ENCODE measurements at places on chromosomes 16 and 17.
A peak's percentile ranks its signal among the peaks of the same experiment; 100 is the strongest.

- no peak for DNase-seq
Measured at GRCh38 chr17:73394512-73395450, 83.0 kb upstream of the CDC42EP4 start.

DNA sequence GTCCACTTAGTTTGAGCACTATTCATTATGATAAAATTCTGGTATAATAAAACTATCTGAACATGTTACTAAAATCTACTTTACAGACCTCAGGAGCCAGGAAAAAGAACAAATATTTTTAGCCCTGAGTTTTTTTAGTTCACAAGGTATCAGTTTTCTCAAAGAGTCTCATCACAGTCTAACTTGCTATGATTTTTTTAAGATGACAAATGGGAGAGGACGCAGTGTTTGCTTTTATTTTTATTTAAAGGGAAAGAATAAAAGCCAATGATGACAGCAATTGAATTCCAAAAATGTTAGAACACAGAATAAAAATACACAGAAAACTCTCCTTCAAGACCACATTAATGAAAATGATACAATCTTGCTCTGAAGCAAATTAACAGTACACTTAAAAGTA is 7.4 kb downstream of the MED13 start:
- DNase-seq = no peak

GRCh38 chr17:81131486-81132196 is 33.7 kb upstream of the PVALEF start:
- DNase-seq = no peak

- no peak for DNase-seq
Measured at GRCh38 chr17:47368262-47368661, 44.5 kb downstream of the EFCAB13 start.

DNA sequence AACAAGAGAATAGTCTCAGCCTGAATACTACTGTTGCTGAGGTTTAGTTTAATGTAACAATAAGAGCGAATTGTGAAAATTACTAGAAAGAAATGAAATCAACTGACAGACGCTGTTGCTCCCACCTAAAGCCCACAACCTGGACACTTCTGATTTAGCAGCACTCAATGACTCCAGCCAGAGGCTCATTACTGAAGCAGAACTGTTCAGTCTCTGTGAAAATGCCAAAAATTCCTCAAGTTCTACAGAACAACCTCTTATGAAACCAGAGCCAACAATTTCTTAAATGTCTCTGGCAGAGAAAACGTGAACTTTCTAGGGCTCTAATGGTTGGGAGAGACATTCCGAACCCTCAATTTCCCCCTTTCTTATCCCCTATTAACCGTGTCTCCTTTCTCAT is 9.9 kb downstream of the PSME3IP1 start:
- DNase-seq = no peak

- peak; percentile 60 for DNase-seq
Measured at GRCh38 chr17:82204831-82205719, 7.6 kb downstream of the CCDC57 start.

GRCh38 chr16:15487336-15488284 is 53.2 kb downstream of the BMERB1 start:
- DNase-seq = no peak

DNA sequence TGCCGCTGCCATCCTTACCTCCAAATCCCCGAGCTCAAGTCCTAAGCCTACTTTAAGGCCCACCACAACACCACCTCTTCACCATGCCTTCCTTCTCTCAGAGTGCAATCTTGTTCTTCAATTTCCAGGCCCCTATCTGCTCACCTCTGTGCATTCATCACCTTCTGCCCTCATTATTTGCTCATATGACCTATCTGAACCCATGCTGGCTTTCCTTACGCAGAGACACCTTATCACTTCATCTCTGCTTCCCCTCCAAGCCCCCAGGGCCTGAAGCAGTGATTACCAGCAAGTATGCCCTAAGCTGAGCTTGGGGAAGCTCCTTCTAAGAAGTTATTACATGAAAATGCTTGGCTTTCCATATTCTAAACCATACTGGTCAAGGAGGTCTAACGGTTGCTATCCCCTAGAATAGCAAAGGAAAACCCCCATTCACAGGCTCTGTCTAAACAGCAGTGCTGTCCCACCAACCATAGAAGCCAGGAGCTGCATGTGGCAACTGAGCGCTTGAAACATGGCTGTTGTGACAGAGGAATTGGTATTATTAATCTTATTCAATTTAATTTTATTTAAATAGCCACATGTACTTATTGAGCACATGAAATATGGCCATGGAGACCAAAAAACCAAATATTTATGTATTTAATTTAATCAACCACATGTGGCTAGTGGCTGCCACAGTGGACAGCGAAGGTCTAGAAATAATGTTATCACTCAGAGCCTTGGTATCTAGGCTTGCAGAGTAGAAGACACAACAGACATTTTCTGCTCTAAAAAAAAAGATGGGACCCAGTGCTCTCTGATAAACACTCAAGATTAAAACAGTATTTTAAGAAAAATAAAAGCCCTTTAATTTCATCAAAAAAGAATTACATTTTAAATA is 13.9 kb downstream of the USP7 start:
- no peak for DNase-seq

Measured in HS-5 (cell line).